ENCODE measurements at places on chromosomes 1 and 21. TPM values are rescaled to one million over a fixed set of nuclear protein-coding genes. Genes with fewer than 3 reads are reported as not detected.

Gene CREG1
- polyA plus RNA-seq = 35.2 TPM

Gene KIF17
- 4.6 TPM for polyA plus RNA-seq

Gene TMEM183A
- polyA plus RNA-seq = 38.1 TPM

Gene OLFM3
- polyA plus RNA-seq = not detected

Gene AMY2A
- polyA plus RNA-seq = not detected

Gene OR10Z1
- not detected for polyA plus RNA-seq

Gene FAM72C
- polyA plus RNA-seq = not detected

Gene TRABD2B
- polyA plus RNA-seq = 0.44 TPM

Gene EXOC8
- 3.5 TPM for polyA plus RNA-seq

Gene ALPL
- polyA plus RNA-seq = 7.9 TPM

Gene OLIG1
- not detected for polyA plus RNA-seq

Gene FAM163A
- polyA plus RNA-seq = 0.15 TPM

Gene FHAD1
- 0.06 TPM for polyA plus RNA-seq

Gene PRAMEF9
- polyA plus RNA-seq = not detected

Gene FAM72B
- 0.66 TPM for polyA plus RNA-seq

Gene KRTAP7-1
- polyA plus RNA-seq = not detected

Gene TTC22
- 0.15 TPM for polyA plus RNA-seq

Gene CFHR2
- not detected for polyA plus RNA-seq

Gene VWA5B1
- not detected for polyA plus RNA-seq

Gene GBP5
- polyA plus RNA-seq = 0.39 TPM

Gene AMY2B
- 101 TPM for polyA plus RNA-seq

Gene SPATA21
- 0.15 TPM for polyA plus RNA-seq

Gene CA14
- polyA plus RNA-seq = 11.6 TPM

Gene AIRE
- 0.06 TPM for polyA plus RNA-seq

Gene TNFRSF18
- 0.26 TPM for polyA plus RNA-seq

Gene DMRTA2
- not detected for polyA plus RNA-seq

Gene FCRL6
- polyA plus RNA-seq = not detected

Gene NR1I3
- 0.10 TPM for polyA plus RNA-seq

Gene CHRM3
- polyA plus RNA-seq = 0.14 TPM

Gene VSIG8
- polyA plus RNA-seq = 0.44 TPM

Gene RTCA
- 17.1 TPM for polyA plus RNA-seq

Gene FNBP1L
- 17.9 TPM for polyA plus RNA-seq

Gene THEM4
- polyA plus RNA-seq = 32.5 TPM

Gene MYOG
- 0.06 TPM for polyA plus RNA-seq

Gene SPRR5
- not detected for polyA plus RNA-seq

Gene RGS21
- not detected for polyA plus RNA-seq
